ENCODE measurements at places on chromosomes 13 and 19.

DNA sequence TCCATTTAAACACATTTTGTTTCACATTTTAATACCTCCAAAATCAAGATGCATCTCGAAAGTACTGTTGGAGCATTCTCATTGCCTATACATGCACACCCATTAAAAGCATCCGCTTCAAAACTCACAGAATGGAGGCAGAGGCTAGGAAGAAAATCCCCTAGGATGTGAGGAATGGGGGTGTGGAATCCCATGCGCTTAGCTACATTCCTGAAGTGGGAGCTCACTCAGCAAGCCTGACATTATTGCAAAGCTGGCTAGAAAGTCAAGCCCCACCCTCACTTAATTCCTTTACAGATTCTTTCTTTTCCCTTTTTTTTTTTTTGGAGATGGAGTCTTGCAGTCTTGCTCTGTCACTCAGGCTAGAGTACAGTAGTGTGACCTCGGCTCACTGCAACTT lies 4.6 kb upstream of the FAM32A start:
- no peak for DNase-seq

DNA sequence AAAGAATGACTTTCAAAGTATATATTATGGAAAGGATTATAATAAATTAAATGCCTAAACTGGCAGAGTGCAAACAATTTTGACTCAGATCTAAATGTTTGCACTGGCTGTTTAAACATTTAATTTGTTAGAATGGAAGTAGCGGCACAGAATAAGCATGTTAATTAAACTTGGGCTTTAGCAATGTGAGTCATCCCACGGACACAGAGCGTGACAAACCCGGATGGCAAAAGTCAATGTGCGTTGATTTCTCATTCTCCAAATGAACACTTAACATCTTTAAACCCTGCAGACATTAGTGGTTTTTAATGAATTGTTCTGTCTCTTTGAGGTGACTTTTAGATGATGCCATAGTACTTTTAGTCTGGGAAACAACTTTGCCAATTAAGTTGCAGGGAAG lies 38.4 kb downstream of the PCDH8 start:
- DNase-seq: no peak

DNA sequence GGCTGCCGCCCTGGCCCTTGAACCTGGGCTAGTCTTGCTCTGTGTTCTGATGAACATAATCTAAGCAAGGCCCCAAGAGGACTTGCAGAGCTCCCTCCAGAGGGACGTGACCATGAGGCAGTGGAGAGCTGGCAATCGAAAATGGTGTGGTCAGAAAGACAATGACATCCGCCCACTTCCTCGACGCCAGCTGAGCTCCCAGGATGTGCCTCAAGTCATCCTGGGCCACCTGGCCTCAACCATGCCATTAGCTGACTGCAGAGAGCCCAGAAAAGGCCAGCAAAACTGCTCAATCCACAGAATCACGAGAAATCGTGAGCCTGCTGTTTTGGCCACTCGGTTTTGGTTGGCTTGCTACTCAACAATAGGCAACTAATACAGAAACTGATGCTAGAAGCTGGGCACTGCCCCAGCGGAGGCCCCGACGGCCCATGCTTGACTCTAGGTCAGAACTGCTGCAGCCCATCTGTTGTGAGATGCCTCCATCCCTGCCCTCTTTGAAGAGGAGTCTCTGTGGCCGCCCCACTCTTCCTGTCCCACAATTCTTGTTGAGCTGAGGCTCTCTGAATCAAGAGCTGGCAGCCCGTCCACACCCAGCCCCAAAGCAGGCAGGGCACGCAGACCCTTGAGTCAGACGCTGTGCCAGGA lies 53.3 kb downstream of the STK24 start:
- no peak for DNase-seq

GRCh38 chr13:42334329-42334706 lies 62.4 kb downstream of the AKAP11 start:
- DNase-seq: no peak

DNA sequence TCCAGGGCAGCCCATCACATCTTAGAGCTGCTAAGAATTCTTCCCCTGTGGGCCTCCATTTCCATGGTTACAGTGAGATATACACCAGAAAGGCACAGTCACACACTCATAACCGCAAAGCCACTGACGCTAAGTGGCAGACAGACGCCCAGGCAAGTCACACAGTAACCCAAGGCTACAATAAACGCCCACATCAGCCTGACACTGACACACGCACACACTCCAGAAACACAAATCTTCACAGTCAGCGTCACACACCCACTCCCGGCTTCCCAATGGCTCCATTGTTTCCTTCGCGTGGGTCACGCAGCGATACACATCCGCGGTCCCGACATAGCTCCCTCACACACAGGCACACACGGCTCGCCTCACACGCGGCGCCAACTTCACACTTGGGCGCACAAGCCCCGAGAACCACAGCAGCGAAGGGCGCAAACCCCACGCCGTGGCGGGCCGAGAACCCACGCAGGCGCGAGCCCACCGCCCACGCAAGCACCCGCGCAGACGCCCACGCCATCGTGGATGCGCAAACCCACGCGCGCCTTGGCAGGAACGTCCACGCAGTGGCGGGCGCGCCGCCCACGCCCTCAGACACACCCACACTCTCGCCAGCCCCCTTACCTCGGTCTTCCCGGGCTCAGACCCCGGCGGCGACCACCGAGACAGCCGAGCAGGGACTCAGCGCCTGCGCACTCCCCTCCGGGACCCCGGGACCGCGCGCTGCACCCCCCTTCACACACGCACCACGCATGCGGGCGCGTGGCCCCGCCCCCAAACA lies at the start of gene ZNF667:
ZNF667 (minus strand) TSS at position 695 of the 778 bp plus-strand sequence. CDS start 14,975 bp downstream, outside the sequence.
- DNase-seq: no peak

DNA sequence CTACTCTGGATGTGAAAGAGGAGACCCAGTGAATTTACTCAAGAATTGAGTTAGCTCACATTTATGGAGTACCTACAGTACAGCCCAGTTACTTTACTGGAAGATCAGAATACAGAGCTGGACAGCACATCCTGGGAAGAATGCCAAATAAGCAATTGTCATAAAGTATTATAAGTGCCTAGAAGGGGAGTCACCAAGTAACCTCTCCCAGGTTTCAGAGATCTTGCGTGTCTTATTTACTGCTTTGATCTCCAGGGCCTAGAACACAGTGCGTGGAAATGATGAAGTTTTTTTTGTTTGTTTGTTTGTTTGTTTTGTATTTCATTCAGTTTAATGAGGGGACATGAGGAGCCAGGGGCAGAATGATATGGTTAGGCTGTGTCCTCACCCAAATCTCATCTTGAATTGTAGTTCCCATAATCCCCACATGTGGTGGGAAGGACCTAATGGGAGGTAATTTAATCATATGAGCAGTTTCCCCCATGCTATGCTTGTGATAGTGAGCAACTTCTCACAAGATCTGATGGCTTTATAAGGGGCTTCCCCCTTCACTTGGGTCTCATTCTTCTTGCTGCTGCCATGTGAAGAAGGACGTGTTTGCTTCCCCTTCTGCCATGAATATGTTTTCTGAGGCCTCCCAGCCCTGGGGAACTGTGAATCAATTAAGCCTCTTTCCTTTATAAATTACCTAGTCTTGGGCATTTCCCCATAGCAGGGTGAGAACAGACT lies 5.2 kb downstream of the GARRE1 start:
- no peak for DNase-seq

- no peak for DNase-seq
Measured at GRCh38 chr13:49740870-49741269, 49.6 kb upstream of the EBPL start.

DNA sequence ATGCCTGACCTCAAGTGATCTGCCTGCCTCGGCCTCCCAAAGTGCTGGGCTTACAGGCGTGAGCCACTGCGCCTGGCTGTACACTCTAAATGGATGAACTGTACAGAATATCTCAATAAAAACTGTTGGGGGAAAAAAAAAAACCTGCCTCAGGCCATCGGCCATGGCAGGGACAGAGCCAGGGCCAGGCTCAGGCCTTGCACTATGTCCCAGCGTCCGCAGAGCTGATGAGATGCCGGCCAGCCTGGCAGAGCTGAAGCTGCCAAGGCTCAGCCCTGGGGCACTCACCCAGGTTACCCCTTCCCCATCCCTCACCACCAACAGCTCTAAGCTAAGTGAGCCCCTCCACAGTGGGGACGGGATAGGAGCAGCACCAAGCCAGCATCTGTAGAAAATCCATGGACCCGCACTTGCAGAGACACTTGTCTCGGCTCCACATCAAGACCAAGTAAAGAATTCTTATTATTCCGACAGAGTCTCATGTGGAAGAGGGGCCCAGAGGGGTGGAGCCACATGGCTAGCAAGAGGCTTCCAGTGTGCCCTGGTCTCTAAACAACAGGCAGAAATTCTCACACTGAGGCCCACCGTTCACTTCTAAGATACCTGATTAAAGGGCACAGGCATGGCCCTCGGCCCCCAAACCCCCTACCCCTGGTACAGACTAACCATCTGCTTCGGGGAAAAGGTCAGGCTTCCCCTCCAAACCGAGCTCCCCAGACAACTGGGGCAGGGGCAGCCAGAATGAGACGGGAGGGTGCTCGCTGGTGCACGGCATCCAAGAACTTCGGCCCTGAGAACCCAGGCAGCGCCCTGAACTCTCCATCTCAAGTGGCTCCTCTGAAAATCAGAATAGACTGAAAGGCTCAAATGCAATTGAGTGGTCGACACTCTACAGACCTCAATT lies 5.8 kb downstream of the PPP6R1 start:
- DNase-seq: no peak

DNA sequence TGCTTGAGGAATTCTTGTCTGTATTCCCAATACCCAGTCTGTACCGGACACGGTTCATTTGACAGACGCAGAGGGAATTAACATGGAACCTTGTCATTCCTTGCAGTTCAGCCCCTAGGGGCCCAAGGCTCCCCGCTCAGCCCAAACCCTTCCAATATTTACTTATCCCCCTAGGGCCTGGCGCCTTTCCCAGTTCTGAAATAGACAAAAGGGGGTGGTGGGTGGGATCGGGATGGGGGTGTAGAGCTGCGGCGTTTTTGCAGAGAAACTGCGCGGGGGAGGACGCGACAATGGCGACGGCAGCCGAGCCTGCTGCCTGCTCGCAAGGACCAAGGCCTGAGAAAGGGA lies 583 bp downstream of the AKAP8L start:
- no peak for DNase-seq

DNA sequence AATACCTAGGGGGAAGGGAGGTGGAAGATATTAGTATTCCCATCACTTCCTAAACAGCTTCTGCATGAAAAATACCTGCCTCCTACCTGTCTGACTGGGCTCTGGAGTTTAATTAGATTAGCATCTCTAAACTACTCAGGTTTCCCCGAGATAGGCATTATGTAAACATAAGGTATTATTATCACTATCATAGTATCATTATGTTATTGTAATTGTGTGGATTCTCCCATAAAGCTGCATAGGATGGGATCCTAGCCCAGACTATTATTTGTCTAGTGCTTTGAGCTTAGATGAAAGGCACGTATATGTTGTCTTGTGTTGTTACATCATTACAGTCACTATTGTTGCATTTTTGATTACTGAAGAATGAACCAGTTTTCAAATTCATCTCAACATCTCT lies 115.2 kb upstream of the SOX21 start:
- DNase-seq: no peak

- no peak for DNase-seq
Measured at GRCh38 chr13:73810647-73811046, 323.6 kb downstream of the KLF12 start.
